B cell (primary cell): ENCODE measurements at places on chromosomes 11 and 22.

- no peak for DNase-seq
Observed at GRCh38 chr22:48531108-48531507, 1296.6 kb downstream of the BRD1 start.

- DNase-seq, result no peak
Observed at GRCh38 chr11:18461909-18462308, 6.3 kb downstream of the LDHAL6A start.

DNA sequence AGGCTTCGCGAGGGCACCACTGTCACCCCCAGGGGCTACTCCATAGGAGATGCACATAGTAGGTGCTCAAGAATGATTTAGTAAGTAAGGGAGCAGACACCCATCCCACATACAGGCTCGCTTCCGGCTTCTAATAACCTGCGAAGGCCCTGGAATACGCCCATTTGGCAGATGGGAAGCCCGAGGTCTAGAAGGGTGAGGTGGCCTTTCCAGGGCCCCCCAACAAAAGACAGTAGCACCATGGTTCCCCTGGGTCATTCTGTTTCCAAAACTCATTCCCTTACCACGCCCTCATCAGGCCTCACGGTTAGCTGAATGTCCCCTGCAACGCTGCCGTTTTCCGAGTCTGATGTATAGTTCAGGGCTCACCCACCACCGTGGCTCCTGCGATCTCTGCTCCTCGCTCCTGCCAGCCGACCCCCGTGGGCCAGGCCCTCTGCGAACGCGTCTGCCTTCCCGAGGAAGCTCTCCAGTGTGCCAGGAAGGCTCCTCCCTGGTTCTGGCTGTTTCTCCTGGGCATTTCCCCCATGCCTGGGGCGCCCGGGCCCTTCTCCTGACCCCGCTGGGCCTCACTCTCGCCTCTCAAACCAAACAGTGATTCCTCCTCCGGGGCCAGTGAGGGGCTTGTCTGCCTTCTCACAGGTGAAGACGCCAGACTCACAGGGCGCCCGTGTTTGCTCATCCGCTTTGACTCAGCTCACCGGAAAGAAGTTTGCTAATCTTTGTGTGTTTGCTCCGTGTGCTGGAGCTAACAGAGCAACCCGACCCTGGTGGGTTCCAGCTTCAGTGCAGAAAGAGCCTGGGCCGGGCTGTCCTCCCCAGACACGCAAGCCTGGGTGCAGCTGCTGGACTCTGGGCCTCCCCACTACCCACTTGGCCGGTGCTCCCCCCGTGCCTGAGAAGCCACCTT lies 86.6 kb downstream of the RTL6 start:
- DNase-seq, result no peak

DNA sequence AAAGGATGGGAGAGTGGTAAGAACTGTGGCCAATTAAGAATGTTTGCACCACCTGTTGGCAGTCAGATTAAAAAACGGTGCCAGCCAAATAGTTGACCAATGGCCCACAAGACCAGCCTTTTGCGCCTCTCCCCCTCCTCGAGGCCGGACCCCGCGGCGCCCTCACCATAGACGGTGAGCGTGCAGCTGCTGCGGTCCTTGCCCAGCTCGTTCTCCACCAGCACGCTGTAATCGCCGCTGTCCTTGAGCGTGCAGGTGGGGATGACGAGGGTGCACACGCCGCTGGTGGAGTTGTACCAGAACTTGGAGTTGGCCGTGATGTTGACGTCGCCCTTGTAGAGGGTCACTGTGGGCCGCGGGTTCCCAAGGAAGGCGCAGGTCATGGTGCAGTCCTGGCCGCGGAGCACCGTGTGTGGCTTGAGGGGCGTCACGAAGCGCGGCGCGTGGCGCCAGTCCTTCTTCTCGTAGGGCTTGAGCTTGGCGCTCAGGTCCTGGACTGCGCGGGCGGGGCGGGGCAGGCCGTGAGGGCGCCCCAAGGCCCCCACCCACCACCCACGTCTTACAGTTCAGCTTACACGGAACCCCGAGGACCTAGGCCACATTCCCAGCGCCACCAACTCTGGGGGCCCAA lies 7.2 kb downstream of the TMEM86A start:
- peak; percentile 58 for DNase-seq

DNA sequence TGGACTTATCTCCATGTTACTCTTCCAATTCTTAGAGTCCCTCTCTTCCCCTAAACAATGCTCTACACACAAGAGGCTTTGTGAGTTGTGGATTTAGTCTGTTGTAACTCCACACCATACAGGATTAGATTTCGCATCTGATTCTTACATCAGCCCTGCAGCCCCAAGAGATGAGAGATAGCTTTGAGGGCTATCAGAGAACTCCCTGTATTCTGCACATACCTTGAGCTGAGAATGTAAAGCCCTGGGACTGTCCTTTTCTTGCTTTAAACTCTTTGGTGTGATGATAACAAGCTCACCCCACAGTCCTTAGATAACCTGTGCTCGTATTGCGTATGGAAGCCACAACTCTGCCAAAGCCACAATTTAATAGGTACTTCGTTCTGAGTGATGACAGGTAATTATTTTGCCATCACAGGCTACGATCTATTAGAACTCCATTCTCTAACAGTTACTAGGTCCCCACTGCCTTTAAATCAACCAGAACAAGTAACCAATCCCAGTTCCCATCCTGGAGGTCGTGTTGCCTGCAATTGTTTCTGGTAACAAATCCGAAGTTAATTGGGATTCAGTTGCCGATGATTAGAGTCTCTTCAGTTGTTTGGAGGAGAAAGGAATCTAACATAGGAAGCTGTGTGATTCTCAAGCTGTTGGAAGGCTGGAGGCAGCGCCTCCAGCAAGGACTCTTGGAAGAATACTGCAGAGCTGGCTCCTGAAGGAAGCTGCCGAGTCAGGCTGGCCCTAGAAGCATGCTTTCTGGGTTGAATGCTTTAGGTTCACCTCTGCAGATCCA lies 1.3 kb upstream of the PARVG start:
- DNase-seq, result no peak

GRCh38 chr11:68412593-68413475 lies 47.7 kb upstream of the PPP6R3 start:
- DNase-seq, result peak; percentile 43

DNA sequence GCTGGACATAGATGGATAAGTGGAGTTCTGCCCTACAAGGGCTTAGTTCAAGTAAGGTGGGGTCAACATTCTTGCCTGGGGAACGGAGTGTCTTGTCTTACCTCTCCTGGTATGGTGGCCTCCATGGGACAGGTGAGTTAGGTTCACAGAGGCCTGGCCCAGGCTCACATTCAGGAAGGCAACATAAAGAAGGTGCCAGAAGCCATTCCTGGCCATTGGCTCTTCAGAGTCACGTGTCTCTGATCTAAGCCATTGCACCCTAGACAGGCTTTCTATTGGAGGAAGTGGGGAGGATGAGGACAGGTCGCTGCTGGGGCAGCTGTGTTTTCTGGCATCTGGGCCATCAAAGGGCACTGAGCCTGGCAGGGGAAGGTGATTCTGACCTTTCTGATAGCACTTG lies 14.8 kb downstream of the LMO2 start:
- no peak for DNase-seq

DNA sequence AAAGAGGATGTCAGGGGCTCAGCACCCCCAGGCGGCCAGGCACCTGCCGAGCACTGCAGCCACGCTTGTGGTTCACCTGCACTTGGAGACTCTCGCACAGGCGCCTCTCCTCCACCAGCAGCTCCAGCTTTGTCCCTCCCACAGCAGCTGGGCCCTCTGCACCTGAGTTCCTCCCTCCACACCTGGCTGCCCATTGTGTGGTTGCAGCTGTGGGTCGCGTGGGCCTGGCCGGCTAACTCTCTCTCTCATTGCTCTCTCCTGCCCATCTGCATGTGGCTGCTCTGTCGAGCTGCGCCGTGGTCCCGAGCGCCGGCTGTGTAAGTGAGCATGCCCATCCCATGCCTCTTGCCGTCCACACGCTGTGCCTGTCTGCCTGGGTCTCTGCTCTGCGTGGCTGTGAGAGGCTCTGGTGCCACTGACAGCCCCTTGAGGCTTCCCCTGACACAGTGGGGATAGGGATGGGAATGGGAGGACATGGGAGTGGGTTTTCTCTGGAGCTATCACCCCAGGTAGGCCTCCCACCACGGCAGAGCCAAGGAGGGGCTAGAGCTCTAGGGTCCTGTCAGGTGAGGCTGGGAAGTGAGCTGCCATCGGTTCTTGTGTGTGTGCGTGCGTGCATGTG lies 8.5 kb upstream of the ACR start:
- no peak for DNase-seq

DNA sequence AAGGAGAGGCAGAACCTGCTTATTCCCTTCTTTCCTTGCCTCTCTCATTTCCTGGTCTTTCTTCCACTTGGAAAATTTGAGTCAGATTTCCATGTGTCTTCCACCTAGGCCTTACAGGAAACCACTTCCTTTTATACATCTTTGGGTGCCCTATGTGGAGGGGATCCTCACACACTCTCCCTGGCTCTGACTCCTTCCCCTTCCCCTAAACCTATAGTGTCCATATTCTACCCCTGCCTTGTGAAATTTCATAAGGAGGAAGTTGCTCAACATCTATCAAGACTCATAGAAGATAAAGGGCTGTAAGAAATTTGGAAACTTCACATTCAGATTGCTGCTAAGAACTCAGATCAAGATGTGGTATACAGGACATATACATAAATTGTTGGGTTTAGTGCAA lies 20.4 kb downstream of the TUG1 start:
- DNase-seq, result no peak

DNA sequence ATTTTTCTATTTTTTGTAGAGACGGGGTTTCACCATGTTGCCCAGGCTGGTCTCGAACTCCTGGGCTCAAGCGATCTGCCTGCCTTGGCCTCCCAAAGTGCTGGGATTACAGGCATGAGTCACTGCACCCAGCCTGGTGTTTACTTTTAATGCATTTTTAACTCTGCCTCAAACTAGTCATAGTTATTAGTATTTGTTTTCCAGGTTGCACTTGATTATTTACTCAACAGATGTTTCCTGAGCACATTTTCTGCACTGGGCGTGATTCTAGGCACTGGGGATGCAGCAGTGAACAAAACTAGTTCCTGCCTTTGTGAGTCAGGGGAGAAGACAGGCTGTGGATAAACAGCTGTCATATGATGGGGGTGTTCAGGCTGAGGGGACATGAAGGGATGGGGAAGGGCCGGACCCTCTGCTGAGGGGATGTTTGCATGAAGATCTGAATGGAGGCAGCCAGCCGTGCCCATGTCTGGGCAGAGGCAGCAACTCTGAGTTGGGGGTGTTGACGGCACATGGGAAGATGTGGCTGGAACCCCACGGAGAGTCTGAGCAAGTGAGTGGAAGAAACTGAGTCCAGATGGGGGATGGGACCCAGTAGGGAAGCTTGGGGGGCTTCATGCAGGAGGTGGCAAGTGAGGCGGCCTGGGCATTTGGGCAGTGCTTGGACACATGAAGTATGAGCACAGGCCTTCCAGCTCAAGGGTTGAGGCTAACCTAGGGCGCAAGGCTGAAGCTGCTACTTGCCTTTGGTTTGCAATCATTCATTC lies 34.4 kb downstream of the MPPED1 start:
- no peak for DNase-seq

GRCh38 chr22:21866833-21867527 lies 465 bp downstream of the MAPK1 start:
- DNase-seq, result no peak

DNA sequence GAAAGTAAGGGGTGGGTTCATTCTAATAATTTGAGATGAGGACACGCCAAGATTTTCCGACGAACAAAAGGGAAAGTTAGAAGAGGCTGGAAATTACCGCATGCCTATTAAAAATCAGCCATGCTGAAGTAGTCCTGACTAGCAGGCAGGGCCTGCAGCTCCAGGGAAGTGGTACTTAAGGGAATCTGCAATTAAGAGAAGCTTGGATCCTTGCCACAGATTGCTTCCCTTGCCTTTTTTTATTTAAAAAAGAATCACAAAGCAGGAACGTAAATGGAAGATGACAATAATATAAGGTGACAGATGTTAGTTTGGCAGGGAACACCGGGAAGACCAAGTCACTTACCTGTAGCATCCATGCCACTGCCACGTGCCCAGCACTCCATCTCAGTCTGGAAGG lies 359.3 kb downstream of the CADM1 start:
- no peak for DNase-seq

GRCh38 chr11:70470127-70470526 lies 71.8 kb downstream of the CTTN start:
- DNase-seq, result no peak

DNA sequence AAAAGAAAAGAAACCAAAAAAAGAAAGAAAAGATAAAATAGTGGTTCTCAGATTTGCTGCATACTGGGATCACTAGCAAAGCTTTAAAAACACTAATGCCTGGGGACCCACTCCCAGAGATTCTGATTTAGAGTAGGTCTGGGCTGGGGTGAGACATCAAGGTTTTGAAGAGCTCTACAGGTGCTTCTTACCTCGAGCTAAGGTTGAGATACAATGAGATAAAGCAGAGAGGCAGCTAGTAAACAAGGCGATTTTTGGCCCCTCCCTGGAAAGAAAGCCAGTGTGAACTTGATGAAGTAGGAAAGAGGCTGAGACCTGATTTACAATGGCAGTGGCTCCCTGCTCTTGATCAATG lies 327.6 kb upstream of the CCDC90B start:
- DNase-seq, result no peak
